ENCODE measurements at places on chromosomes 7 and 10.
A peak's percentile ranks its signal among the peaks of the same experiment; 100 is the strongest.

DNA sequence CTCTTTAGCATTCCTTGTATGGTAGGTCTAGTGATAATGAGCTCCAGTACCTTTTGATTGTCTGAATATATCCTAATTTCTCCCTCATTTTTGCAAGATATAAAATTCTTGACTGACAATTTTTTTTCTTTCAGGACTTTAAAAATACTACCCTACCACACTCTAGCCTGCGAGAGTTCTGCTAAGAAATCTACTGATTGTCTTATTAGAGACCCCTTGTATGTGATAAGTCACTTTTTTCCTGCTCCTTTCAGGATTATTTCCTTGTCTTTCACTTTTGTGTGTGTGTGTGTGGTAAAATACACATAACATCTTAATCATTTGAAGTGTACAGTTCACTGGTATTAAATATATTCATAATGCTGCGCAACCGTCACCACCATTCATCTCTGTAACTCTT lies 68.7 kb upstream of the PPP1R9A start:
- DNase-seq: no peak

- no peak for DNase-seq
Measured at GRCh38 chr7:94787285-94787684, 120.1 kb upstream of the PPP1R9A start.

- DNase-seq: no peak
Measured at GRCh38 chr10:73503037-73503436, 7.2 kb upstream of the PPP3CB start.

DNA sequence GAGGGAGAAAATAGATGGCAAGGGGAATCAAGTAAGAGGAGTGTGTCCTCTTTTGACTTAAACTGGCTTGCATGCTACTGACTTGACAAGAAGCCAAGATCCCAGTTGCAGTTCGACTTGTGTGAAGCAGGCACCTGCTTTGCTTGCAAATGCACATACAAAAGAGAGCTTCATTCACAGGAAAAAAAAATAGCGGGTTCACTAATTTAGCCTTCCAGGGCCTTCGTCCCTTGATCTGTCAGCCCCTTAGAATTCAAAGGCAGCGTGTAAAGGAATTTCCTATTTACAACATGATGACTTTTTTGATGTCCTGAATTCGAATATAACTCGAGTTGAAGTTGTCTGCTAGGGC lies 192.1 kb downstream of the CELF2 start:
- no peak for DNase-seq

- DNase-seq: no peak
Measured at GRCh38 chr7:150755473-150756099, 18.4 kb downstream of the GIMAP5 start.

DNA sequence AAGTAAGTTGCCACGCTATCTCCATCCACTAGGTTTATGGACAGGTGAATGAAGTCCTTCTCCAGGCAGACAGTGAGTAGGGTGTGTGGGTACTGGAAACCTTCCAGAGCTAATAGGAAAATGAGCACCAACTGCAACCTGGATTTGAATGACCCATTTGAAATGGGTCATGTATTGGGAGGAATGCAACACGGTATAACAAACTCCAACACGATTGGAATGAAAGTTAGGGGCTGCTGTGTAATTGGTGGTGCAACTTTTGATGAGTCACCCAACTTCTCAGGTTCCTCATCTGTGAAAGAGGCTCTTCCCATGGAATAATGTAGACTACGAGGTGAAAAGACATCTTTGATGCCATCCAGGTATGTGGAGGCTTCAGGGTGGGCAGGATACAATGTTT lies 241.4 kb upstream of the PODXL start:
- no peak for DNase-seq

- no peak for DNase-seq
Measured at GRCh38 chr10:31972519-31973041, 43.9 kb upstream of the ARHGAP12 start.

GRCh38 chr10:23202779-23203178 lies 10.7 kb downstream of the PTF1A start:
- no peak for DNase-seq

- no peak for DNase-seq
Measured at GRCh38 chr10:62384447-62385081, 10.4 kb downstream of the ZNF365 start.

DNA sequence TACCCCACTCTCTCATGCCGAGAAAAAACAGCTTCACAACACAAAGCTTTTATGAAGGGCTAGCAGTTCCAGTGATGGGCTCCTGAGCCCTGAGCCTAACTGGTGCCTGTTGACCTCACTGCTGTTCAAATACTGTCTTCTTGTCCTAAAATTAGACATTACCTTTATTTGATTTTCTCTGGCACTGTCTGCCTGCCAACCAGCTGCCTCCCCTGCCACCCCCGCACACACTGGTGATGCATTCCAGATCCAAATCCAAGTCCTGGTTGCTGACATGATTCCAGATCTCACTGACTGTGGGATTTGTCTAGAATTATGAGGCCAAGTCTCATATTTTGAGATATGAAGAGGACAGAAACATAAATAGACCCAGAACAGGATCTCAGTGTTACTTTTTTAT lies 816.2 kb downstream of the NRG3 start:
- DNase-seq: no peak

GRCh38 chr10:48602401-48603135 lies 2.3 kb downstream of the ARHGAP22 start:
- DNase-seq: no peak

- DNase-seq: no peak
Measured at GRCh38 chr7:48781752-48782151, 142.6 kb upstream of the CDC14C start.

DNA sequence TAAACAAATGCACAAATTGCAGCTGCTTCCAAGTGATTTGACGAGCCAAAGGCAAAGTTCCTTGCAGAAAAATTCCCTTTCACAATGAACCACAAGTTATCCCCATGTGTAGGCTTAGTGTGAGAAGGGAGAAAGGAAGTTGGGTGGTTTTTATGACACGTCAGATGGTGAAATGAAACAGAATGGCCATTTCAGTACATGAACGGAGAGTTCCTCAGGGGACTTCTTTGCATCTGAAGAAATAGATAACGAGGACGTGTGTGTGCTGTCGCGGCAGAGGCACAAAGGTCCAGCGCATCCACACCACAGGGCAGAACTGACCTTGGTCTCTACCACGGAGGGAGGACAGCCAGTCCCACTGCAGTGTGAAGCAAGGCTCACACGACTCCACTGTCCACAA lies 135.9 kb downstream of the PAXIP1 start:
- no peak for DNase-seq

DNA sequence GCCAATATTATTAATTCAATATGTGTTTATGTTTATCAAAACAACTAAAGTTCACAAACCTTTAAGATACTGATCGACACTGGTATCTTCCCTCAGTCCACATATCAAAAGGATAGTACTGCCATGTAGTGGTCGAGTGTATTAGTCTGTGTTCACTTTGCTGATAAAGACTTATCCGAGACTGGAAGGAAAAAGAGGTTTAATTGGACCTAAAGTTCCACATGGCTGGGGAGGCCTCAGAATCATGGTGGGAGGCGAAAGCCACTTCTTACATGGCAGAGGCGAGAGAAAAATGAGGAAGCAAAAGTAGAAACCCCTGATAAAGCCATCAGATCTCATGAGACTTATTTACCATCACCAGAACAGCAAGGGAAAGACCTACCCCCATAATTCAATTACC lies 325.4 kb upstream of the PHF14 start:
- DNase-seq: no peak

GRCh38 chr7:127514499-127514898 lies 70.9 kb downstream of the GCC1 start:
- peak; percentile 16 for DNase-seq

DNA sequence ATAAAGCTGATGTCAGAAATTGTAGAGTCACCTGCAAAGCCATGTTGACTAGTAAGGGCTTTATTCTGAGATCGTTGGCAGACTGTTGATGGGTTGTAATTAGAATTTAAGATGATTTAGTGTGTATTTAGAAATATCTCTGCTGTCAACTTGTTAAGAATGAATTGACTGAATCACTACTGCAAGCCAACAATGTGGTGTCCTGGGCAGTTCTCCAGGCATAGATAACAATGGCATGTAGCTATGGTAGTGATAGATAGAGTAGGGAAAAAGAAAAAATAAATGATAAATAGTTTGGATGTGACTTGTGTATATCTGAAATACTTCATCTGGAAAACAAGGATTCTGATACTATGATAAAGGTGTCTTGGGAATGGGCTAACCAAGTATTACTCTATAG lies 640.2 kb downstream of the ARL4A start:
- no peak for DNase-seq

- no peak for DNase-seq
Measured at GRCh38 chr7:158268816-158269535, 318.6 kb downstream of the PTPRN2 start.

GRCh38 chr10:36666451-36666850 lies 458.9 kb upstream of the ANKRD30A start:
- no peak for DNase-seq

DNA sequence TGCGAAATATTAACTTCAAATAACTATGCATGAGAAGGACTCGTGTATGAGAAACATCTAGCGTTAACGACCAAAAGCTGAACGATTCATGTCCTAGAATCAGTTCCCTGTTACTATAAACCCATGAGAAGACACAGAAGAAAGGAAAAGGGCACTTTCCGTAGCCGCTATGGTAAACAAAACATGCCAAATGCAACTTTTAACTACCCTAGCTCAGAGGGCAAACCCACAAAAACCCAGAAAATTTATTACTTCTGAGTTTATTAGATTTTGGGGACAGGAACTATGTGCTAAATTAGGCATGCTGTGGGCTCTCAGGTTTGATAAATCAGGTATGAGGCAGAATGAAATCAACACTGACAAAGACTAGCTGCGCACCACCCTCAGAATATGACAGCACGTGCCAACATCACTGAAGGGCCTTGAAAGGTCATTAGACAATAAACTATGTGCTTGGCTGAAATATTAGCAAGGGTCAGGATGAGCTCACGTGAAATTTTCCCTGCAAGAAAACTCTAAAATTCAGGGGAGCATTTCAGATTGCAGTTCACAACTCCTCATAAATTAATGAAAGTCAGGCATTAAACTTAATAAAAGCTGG lies 102.6 kb downstream of the GLI3 start:
- no peak for DNase-seq

- DNase-seq: no peak
Measured at GRCh38 chr7:1505731-1506550, 1.8 kb upstream of the INTS1 start.

- no peak for DNase-seq
Measured at GRCh38 chr7:107953924-107954303, 49.0 kb downstream of the LAMB1 start.

DNA sequence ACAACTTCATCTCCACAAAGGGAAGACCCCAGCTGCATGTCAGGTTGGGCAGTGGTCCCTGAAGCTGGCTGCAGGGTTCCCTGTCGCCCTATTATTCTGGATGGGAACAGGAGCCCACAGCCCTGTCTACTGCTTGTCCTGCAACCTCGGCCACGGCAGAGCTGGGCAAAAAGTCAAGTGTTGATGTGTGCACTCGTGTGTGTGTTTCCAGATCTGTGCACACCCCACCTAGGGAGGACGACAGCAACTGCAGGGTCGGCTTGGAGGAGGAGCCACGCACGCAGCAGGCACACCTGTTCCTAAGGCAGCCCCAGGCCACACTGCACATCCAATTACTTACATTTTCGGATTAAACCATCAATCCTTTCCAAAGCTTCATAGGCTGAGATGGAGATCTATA lies 23.6 kb downstream of the PITRM1 start:
- DNase-seq: no peak

Data from AG04449 (cell line).